Inflammatory macrophage (primary cell): ENCODE measurements at places on chromosomes 5 and 9.

DNA sequence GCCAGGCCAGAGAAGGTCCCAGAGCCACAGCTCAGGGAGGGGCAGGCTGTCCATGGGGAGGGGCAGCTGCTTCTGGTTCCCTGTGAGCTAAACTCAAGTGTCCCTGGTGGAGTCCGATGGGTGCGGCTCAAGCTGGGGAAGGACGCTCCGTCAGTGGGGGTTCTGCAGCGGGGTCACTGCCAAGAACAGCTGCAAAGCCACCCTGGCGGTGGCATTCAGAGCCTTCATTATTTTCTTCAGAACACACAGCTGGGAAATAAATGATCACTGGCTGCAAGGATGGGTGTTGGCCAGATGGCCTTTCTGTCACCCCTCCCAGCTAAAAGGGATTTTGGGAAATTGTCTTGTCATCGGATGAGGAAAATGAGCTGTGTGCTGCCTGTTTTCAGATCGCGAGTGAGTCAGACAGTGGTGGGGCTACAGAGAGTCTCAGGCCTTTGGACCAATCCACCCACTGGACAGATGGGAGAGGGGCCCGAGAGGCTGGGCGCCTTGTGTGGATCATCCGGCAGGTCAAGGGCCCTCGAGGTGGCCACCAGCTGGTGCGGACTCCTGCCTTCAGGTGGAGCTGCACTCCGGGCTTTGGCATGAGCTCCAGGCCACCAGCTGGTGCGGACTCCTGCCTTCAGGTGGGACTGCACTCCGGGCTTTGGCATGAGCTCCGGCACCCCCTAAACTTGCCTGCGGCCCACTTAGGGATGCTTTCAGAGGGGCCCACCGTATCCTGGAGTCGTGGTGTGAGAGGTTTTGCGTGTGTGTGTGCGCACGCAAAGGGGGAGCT lies 17.9 kb upstream of the GFPT2 start:
- DNase-seq: no peak

GRCh38 chr5:35904443-35905132 lies 33.8 kb downstream of the CAPSL start:
- no peak for DNase-seq

DNA sequence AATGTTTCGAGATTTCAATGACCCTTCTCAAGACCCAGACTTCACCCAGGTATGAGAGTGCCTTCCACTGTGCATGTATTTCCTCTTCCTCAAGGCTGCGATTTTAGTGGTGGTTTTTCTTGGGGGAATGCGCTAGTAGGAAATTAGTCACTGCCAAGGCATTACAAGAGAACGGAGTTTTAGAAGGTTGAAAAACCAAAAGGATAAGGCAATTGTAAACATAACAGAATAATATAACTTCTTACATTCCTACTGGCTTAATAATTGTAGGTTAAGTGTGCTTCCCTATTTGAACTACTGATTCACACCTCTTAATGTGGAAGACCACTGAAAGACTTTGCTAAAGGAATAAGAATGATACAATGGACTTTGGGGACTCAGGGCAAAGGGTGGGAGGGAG lies 38.9 kb downstream of the ACO1 start:
- DNase-seq: no peak

DNA sequence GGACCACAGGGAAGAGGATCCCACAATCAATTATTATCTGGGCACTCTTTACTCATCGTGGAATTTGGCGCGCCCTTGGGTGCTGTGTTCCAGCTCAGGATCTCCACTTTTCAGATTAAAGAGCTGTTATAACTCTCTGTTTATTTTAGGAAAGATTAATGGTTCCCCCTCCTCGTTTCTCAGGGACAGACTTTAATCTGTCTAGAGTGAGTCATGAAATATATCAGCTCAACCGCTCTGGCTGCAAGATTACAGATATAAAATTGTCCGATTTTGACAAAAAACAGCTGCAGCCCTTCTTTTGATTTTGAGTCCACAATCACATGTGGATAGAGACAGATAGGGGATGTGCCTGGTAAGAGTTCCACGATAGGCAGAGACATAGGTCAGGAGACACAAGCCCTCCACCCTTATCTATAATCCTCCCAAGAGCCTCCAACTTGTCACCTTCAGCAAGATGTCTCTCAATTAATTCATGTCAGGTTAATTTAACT lies 77.6 kb upstream of the ANKRD55 start:
- DNase-seq: no peak

GRCh38 chr9:127562279-127562796 lies 49.7 kb upstream of the STXBP1 start:
- DNase-seq: no peak

- no peak for DNase-seq
Observed at GRCh38 chr5:111699324-111699723, 57.7 kb downstream of the NREP start.

GRCh38 chr9:1604942-1605560 lies 410.1 kb upstream of the SMARCA2 start:
- DNase-seq: peak; percentile 9

- DNase-seq: no peak
Observed at GRCh38 chr5:133990396-133990795, 14.4 kb downstream of the VDAC1 start.

- no peak for DNase-seq
Observed at GRCh38 chr5:17056141-17056631, 120.1 kb upstream of the MYO10 start.

GRCh38 chr9:110995420-110996340 lies 42.6 kb downstream of the LPAR1 start:
- peak; percentile 57 for DNase-seq

GRCh38 chr5:146560205-146560812 lies 44.3 kb upstream of the GPR151 start:
- DNase-seq: no peak

- DNase-seq: no peak
Observed at GRCh38 chr9:37336150-37336549, 86.3 kb upstream of the GRHPR start.

- DNase-seq: no peak
Observed at GRCh38 chr9:108535526-108535925, 320.3 kb downstream of the ACTL7B start.

DNA sequence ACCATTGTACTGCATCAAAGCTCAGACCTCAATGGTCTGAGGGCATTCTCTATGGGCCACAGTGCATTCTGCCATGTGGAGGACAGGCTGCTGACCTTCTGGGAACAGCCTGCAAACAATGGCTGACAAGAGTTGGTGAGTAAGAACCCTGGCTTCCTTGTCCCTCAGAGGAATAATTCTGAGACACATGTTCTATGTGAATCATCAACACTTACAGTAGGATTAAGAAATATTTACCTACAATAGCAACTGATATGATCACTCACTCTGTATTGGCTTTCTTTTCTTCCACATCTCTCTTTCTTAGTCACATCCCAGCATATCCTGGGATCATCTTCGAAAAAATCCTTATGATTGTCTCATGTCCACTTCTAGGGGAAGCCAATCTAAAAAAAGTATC lies 306.5 kb upstream of the ITGA1 start:
- DNase-seq: no peak

DNA sequence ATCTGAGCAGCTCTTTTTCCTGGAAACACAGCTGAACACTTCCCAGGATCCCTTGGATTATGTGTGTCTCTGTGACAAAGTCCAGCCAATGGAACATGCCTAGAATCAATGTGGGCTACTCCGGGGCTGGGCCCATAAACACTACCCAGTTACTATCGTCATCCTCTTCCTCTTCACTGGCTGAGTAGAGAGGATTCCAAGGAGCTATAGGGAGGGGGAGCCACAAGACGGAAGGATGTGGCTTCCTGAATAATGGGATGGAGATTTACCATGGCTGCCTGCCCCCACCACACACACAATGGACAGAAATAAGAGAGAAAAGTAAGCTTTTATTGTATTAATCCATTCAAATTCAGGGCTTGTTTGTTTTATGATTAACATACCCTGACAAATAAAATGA lies 22.1 kb upstream of the TAS2R1 start:
- DNase-seq: no peak

GRCh38 chr5:124161266-124161665 lies 585.2 kb downstream of the ZNF608 start:
- DNase-seq: no peak

GRCh38 chr9:98583417-98583816 lies 125.3 kb downstream of the GABBR2 start:
- DNase-seq: no peak

GRCh38 chr5:7882926-7883325 lies 14.0 kb downstream of the MTRR start:
- no peak for DNase-seq

DNA sequence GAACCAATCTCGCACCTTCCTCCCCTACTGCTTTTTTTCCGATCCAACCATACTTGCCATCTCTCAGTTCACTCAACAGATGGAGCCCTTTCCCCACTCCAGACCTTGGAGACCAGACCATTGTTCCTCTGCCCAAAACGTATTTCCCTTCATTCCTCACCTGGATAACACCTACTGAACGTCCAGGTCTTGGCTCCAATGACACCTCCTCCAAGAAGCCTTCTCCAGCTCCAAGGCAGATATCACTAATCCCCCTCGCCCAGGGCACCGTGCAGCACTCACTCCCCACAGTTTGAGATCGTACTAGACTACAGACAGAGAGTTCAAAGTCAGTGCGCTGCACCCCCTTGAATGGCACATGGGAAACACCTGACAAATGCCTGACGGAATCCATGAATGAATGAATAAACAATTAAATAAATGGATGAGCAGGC lies 47.1 kb upstream of the AKNA start:
- DNase-seq: peak; percentile 35

DNA sequence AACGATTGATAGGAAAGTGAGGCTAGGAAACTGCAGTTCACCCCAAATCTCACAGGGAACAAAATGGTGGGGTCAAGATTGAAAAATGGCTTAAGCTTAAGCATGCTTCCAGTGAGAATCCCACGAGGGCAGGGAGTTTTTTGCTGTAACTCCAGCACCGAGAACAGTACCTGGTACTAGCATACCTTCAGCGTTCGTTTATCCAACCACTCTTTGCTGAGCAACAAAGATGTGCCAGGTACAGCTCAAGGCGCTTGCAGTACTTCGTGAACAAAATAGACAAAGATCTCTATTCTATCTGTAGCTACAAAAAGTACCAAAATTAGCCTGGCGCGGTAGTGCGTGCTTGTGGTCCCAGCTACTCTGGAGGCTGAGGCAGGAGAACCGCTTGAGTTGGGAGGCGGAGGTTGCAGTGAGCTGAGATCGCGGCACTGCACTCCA lies 778 bp upstream of the PPP6C start:
- DNase-seq: no peak

GRCh38 chr5:79205965-79206364 lies 30.0 kb upstream of the JMY start:
- DNase-seq: no peak

DNA sequence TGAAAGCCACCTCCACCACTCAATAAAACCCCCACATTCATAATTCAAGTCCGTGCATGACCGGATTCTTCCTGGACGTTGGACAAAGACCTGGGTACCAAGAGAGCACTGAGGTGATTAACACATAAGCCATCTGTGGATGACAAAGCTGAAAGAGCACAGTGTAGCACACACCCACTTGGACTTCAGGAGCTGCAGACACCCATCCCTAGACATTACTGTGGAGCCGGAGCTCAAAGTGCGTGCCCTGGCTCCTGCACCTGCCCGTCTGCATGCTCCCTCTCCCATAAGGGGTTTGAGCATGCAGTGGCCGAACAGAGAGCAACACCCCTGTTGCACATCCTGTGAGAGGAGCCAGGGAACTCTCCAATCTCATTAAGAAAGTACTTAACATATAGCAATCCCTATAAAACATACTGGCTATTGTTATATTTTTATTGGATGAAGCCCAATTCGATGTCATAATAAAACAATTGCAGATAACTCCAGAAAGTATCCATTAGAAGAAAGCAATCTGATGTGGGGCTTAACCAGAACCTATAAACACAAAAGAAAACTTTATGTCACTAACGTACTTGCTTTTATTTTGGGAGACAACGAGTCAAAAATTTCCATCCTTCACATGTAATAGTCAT lies 1174.2 kb upstream of the C9orf72 start:
- DNase-seq: no peak

- DNase-seq: peak; percentile 82
Observed at GRCh38 chr5:95261437-95262175, 23.3 kb downstream of the MCTP1 start.

- DNase-seq: no peak
Observed at GRCh38 chr5:109230369-109230768, 179.4 kb downstream of the PJA2 start.

GRCh38 chr5:6328173-6328572 lies 50.2 kb downstream of the MED10 start:
- DNase-seq: peak; percentile 2

DNA sequence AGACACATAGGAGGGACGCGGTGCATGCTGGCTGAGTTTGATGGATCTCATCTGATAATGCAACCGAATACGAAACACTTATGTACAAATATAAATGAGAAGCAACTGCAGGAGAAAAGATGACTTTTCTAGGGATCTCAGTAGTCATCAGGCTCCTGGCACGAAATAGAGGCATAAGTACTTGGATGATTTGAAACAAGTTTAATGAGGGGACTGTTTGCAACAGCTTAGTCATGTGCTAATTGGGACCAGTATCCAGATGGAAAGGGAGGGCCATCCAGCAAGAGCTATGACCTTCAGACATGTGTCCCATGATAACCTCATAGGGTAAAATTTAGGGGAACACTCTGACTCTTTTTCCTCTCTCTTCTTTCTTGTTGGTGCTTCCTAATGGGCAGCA lies 123.0 kb downstream of the EGFLAM start:
- DNase-seq: no peak

DNA sequence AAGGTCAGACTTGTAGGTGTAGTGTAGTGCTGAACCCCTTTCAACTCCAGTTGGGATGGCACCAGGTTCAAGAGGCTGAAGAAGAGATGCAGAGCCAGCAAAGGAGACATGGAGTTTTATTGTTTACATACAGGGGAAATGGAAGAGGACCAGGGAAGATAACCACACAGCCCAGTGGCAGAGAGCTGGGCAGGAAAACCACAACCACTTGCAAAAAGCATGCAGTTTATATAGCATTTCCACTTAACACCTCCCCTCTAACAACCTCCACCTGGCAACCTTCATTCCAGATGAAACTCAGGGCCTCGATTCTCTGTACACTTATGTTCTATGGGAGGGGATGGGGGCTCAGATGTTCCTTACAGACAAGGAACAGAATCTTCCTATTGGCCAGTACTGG lies 56.9 kb downstream of the SNX24 start:
- DNase-seq: no peak

DNA sequence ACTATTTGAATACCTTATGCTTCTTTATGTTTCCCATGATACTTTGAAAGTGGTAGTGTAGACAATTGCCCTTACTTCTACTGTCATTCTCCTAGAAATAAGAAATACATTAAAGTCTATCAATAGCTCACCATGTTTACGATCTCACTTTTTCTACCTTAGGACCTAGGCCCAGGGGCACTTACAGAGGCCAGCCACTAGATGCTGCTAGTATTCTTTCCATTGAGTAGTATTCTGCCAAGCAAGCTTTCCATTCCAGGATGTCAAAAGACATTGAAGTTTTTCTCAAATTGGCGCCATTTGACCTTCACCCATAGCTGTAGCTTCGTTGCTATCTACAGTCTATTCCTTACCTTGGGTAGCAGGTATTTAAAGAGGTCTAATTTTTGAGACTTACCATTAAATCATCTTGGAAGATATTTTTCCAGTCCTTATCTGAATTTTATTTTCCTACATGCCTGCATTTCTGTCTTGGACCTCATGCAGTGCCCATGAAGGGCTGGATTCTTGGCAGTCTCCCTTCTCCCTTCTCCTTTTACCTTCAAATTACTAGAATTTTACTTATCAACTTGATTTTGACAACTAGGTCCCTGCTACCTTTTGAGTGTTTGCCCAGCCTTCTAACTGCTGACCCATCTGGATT lies 246.0 kb upstream of the NUDT12 start:
- peak; percentile 1 for DNase-seq
